ENCODE measurements at places on chromosomes 6 and 20. TPM values are rescaled to one million over a fixed set of nuclear protein-coding genes. Genes with fewer than 3 reads are reported as not detected.

GRCh38 chr20:62557462-62557861, 81.7 kb upstream of the GATA5 start:
- H3K27me3 ChIP-seq: peaks cover 12% of the 10 kb centered on the region
- no peaks in the 10 kb centered on the region for H3K36me3 ChIP-seq
- no peak for DNase-seq
- no peaks in the 10 kb centered on the region for H3K4me1 ChIP-seq
- no peak overlapping the region for H3K27ac ChIP-seq

DNA sequence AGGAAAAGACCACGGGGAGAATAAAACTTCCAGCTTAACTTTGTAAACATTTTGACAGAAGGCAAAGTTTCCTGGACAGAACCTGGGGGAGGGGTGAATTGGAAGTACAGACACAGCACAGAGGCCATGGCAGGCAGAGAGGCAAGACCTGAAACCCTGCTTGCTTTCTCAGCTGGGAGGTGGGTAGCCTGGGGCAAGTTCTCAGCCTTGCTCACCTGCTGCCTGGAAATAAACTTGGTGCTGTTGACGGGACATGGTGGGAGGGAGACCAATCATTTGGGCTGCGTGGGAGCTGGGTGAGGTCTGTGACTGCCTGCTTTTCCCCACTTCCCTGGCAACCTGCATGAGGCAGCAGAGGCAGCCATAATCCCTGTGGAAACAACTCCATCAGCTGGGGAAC, 221.3 kb downstream of the MOXD1 start:
- no peak overlapping the region for H3K4me3 ChIP-seq
- no peak for DNase-seq
- H3K27ac ChIP-seq: no peak overlapping the region

- H3K4me3 ChIP-seq: no peak within 1 kb of the TSS
- H3K36me3 ChIP-seq: no peaks in the 10 kb centered on the region
- H3K4me1 ChIP-seq: no peaks in the 10 kb centered on the region
- peaks cover 6% of the 10 kb centered on the region for H3K27me3 ChIP-seq
Measured at GRCh38 chr6:88165844-88166492, at the start of gene CNR1. TSS of gene CNR1 (minus strand) at chr6:88166347. CDS start at chr6:88145274, 21,073 bp downstream.

- H3K4me1 ChIP-seq: peaks cover 5% of the 10 kb centered on the region
- DNase-seq: no peak
- H3K36me3 ChIP-seq: no peaks in the 10 kb centered on the region
- H3K27me3 ChIP-seq: no peaks in the 10 kb centered on the region
Measured at GRCh38 chr20:46113113-46113470, 5.0 kb upstream of the CD40 start.

GRCh38 chr6:16711546-16712254, 49.6 kb downstream of the ATXN1 start:
- peak; percentile 51 for DNase-seq
- H3K4me1 ChIP-seq: peaks cover 27% of the 10 kb centered on the region
- no peaks in the 10 kb centered on the region for H3K27me3 ChIP-seq
- no peaks in the 10 kb centered on the region for H3K36me3 ChIP-seq

Gene EPM2A
- 8.5 TPM for total RNA-seq

DNA sequence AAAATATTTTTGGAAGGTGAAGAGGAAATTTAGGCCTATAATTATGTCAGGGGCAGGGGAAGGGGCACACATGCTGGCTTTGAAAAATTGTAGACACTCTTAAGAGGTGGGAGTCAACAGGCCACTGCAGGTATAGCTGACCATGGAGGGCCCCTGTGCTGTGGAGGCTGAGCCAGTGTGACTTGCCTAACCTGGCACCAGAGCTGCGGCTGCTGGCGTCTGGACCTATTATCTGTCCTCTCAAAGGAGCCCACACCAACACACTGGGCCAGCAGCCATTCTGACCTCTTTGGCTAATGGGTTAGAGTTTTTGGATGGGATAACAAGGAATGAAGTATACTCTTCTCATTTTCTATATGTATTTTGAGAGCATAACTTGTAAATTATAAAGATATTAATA, 4.5 kb downstream of the GID8 start:
- no peak overlapping the region for H3K4me3 ChIP-seq
- peaks cover 34% of the 10 kb centered on the region for H3K36me3 ChIP-seq
- no peaks in the 10 kb centered on the region for H3K27me3 ChIP-seq
- H3K27ac ChIP-seq: no peak overlapping the region
- DNase-seq: no peak
- H3K4me1 ChIP-seq: peaks cover 21% of the 10 kb centered on the region

- DNase-seq: peak; percentile 17
- no peak overlapping the region for H3K4me3 ChIP-seq
- H3K27ac ChIP-seq: no peak overlapping the region
- no peaks in the 10 kb centered on the region for H3K36me3 ChIP-seq
- no peaks in the 10 kb centered on the region for H3K4me1 ChIP-seq
Measured at GRCh38 chr6:29516108-29516507, 28.4 kb upstream of the MAS1L start.

Gene OR2B6
- total RNA-seq: not detected

Gene TAAR8
- not detected for total RNA-seq

Gene SLC25A27
- 0.85 TPM for total RNA-seq

GRCh38 chr20:45487231-45487635, 17.7 kb downstream of the WFDC2 start:
- H3K27ac ChIP-seq: no peak overlapping the region
- no peaks in the 10 kb centered on the region for H3K4me1 ChIP-seq
- no peaks in the 10 kb centered on the region for H3K36me3 ChIP-seq
- DNase-seq: no peak

DNA sequence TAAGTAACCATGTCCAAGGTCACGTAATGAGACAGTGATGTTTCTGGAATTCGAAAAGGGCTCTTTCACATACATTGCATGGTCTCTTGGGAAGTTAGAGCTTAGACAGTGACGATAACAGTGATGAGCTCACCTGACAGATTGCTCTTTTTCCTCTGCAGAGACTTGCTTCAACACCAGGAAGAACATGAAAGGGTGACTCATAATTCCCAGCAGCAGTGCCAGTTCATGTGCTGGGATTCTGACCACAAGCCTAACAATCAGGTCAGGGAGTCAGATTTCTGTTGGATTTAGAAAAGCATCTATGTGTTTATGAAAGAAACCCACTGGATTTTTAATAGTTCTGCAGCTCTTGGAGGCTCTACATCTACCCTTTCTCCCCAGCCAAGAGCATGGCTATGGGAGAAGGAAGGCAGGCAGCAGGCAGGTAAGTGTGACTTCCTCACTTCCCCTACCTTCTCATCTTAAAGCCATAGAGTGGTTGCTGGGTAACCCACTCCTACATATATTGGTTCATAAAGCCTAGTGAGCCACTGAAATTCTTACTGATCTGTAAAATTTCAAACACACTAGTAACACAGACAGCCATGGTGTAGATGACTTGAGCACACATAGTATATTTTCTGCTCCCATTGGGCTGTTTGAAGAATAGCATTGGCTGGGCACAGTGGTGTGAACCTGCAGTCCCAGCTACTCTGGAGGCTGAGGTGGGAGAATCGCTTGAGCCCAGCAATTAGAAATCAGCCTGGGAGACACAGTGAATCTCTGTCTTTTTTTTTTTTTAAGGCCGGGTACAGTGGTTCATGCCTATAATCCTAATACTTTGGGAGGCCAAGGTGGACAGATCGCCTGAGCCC, 44.4 kb upstream of the LOC128125822 start:
- no peaks in the 10 kb centered on the region for H3K27me3 ChIP-seq
- no peak overlapping the region for H3K4me3 ChIP-seq
- no peak for DNase-seq
- H3K36me3 ChIP-seq: no peaks in the 10 kb centered on the region
- H3K4me1 ChIP-seq: no peaks in the 10 kb centered on the region
- no peak overlapping the region for H3K27ac ChIP-seq

DNA sequence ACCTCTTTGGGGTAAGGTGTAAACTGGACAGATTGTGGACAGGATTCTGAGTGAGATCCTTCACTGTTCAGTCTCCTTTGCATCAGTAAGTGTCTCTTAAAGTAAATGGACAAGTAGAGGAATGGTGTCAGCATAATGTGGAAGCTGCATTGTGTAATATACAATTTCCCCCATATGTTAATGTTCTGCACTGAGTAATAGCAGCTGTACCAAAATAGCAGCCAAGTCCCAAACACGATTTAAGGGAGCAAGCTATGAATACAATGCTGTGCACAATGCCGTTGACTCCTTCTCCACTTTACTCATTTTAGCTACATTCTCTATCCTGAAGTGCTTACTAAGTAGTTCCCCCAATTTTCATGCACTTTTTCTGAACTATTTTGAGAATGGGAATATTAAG, 21.1 kb upstream of the TRIM26 start:
- no peak overlapping the region for H3K27ac ChIP-seq
- H3K36me3 ChIP-seq: no peaks in the 10 kb centered on the region
- no peak overlapping the region for H3K4me3 ChIP-seq
- DNase-seq: no peak
- H3K4me1 ChIP-seq: no peaks in the 10 kb centered on the region
- H3K27me3 ChIP-seq: no peaks in the 10 kb centered on the region

Gene OLIG3
- 0.26 TPM for total RNA-seq

Gene RAMACL
- 0.60 TPM for total RNA-seq

Gene PLAGL1
- 17.8 TPM for total RNA-seq

- no peaks in the 10 kb centered on the region for H3K36me3 ChIP-seq
- H3K4me1 ChIP-seq: peaks cover 4% of the 10 kb centered on the region
- no peak for DNase-seq
- no peaks in the 10 kb centered on the region for H3K27me3 ChIP-seq
- no peak overlapping the region for H3K27ac ChIP-seq
Measured at GRCh38 chr20:36060676-36061075, 92.3 kb downstream of the CNBD2 start.

DNA sequence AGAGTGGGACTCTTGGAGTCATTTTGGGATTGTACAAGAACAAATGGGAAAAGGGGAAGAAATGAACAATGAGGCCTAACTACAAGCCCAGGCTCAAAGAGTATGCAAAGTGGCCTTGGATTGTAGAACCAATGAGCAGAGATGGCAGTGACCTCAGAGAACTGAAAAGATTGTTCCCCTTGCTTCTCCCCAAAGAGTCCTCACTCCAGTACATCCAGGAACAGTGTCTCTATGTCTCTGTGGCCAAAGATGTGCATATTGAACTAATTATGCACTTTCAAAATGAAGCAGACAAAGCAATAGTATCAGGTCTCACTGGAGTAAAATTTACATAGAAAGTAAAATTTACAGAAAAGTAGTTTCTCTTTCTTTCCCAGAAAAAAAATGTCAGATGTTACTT, 81.0 kb downstream of the SMLR1 start:
- no peaks in the 10 kb centered on the region for H3K27me3 ChIP-seq
- no peak overlapping the region for H3K4me3 ChIP-seq
- H3K27ac ChIP-seq: no peak overlapping the region

DNA sequence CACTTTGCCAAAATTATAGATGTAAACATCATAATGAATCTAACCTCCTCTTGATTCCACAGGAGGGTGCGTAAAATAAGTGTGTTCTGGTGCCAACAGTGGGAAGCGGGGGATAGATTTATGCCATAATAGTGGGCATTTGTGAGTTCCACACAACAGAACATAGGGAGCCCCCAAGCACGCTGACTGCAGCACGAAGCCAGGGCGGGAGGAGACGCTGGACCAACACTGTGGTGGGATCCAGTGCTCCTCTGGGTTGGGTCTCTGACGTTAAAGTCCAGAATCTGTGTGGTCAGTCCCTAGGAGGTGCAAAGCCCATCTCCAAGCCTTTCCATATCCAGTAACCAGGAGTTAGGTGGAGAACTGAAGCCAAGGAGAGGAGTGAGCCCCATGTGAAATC, 1.8 kb upstream of the TTLL2 start:
- H3K27ac ChIP-seq: no peak overlapping the region
- no peaks in the 10 kb centered on the region for H3K4me1 ChIP-seq
- no peaks in the 10 kb centered on the region for H3K36me3 ChIP-seq
- DNase-seq: no peak
- H3K27me3 ChIP-seq: no peaks in the 10 kb centered on the region

GRCh38 chr6:119328892-119329793, 20.4 kb downstream of the MAN1A1 start:
- H3K4me1 ChIP-seq: peaks cover 14% of the 10 kb centered on the region
- H3K27ac ChIP-seq: no peak overlapping the region
- DNase-seq: no peak
- no peak overlapping the region for H3K4me3 ChIP-seq
- no peaks in the 10 kb centered on the region for H3K27me3 ChIP-seq

- no peak for DNase-seq
- H3K4me3 ChIP-seq: no peak overlapping the region
- H3K36me3 ChIP-seq: peaks cover 46% of the 10 kb centered on the region
- H3K27ac ChIP-seq: no peak overlapping the region
- no peaks in the 10 kb centered on the region for H3K27me3 ChIP-seq
Measured at GRCh38 chr20:35510951-35511735, 18.3 kb downstream of the C20orf173 start.

DNA sequence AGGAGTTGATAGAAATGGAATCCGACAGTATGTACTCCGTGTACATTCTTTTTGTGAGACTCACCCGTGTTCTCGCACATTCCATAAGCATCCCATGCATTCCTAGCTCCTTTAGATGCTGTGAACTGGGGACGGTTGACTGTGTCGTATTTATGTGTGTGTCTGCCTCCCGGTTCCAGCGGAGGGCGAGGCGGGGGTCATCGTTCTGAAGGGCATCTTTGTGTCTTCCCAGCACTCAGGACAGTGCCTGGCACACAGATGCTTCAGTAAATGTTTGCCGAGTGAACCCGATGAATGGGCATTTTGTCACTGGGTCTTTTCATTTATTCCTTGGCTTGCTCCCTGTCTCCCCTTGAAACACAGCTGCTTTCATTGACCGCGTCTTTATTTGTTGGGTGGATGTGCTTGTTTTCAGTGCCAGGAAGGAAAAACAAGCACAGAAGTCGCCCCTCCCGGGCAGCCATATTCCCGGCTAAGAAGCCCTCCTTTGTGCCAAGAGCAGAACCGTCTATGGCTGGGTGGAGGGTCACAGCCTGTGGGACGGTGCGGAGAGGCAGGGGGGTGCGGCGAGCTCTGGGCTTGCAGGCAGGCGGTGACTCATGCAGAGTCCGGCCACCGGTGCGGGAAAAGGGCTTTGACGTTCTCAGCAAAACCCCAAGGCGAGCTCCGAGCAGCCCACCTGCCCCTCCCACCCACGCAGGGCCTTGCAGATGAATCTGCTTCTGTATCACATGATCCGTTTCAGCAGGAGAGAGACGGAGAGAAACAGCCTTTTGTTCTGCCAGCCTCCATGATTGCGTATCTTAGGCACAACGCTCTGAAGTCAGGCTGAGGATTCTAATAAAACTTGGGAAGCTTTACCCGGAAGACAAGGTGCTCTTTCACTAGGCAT, 11.2 kb upstream of the PSMG4 start:
- no peak overlapping the region for H3K27ac ChIP-seq
- H3K4me1 ChIP-seq: peaks cover 7% of the 10 kb centered on the region
- H3K36me3 ChIP-seq: no peaks in the 10 kb centered on the region

Gene SSTR4
- not detected for total RNA-seq

Gene BPIFB2
- total RNA-seq: not detected

Gene CST4
- not detected for total RNA-seq
